DND-41 (cell line): ENCODE measurements at places on chromosomes 6 and 20.

- DNase-seq: no peak
Observed at GRCh38 chr6:75266716-75267291, 17.8 kb downstream of the TMEM30A start.

GRCh38 chr6:3333263-3333662, 74.5 kb downstream of the PSMG4 start:
- no peak for DNase-seq

- no peak for DNase-seq
Observed at GRCh38 chr6:148316308-148316707, 26.3 kb upstream of the SASH1 start.

- peak; percentile 37 for DNase-seq
Observed at GRCh38 chr6:116371120-116371917, 572 bp downstream of the DSE start.

DNA sequence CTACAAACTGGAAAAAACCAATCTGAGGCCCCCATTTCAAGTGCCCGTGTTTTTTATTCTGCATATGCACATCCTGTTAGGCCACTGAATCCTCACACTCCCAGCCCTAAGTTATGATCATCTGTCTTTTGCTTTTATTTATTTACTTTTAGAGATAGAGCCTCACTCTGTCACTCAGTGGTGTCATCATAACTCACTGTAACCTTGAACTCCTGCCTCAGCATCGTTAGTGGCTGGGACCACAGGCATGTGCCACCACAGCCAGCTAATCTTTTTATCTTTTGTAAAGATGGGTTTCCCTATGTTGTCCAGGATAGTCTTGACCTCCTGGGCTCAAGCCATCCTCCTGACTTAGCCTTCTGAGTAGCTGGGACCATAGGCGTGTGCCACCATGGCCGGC, 29.6 kb upstream of the CLDN20 start:
- no peak for DNase-seq

DNA sequence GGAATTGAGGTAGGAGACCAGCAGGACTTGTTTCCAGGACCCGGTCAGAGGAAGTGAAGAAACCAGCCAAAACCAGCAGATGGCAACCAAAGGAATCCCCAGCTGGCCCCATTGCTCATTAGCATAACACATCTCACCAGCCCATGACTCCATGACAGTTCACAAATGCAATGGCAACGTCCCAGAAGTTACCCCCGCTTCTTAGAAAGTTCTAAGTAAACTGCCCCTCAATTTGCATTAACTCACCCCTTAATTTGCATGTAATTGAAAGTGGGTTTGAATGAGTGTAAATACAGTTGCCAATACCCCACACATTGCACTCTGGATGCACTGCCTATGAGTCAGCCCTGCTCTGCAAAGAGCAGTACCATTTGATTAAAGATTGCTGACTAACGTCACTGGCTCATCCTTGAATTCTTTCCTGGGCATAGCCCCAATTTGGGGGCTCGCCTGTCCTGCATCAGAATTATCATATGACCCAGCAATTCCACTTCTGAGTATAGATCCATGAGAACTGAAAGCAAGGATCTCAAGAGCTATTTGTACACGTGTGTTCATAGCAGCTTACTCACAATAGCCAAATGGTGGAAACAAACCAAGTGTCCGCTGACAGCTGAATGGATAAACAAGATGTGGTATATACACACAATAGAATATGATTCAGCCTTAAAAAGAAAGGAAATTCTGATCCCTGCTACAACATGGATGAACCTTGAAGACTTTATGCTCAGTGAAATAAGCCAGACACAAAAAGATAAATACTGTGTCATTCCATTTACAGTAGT, 36.4 kb downstream of the MYLK4 start:
- DNase-seq: no peak

- DNase-seq: peak; percentile 19
Observed at GRCh38 chr6:53244958-53245357, 96.3 kb upstream of the GCM1 start.

DNA sequence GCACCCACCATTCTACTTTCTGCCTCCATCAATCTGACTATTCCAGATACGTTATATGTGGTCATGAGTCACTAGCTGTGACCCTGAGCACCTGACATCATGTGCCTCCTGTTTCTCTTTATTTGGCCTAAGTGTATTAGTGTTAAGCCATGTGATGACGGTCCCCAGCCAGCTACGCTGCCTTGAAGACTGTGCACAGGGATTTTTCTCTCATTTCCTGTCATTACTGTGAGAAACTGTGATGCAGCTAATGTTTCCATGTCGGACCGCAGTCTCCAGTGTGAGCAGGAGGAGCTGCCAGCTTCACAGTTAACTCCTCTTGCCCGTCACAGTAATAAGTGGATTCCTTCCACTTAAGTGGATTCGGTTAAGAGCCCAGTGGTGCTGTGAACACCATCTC, 9.9 kb upstream of the SPATS1 start:
- no peak for DNase-seq

GRCh38 chr6:168217880-168218537, 101.6 kb downstream of the DACT2 start:
- no peak for DNase-seq

DNA sequence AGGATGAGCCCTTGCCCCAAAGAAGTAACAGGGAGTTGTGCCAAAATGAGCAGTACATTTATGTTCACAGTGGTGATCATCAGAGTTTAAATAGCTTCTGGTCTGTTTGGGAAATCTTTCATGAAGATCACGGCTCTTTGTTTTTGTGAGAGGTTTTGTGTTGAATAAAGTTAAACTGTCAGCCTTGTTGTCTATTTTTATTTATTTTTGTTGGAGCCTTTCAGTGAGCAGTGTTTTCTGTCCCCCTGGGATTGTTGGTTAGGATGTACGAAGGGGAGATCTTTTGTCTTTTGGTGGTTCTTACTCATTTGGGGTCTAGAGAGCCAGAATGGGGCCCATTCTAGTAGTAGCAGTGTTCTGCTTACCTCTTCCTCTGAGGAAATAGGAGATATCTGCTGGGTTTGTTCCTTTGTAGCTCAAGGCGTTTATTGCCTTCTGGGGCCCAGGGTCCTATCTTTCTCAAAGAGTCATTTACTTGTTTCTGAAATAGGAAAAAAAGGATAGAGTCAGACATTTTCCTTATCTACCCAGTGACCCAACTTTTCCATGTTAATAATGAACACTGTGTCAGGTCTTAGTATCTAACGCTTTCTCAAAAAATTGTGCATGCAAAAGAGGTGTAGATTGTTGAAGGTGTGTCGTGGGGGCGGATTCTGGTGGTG, 157.4 kb downstream of the JARID2 start:
- no peak for DNase-seq

DNA sequence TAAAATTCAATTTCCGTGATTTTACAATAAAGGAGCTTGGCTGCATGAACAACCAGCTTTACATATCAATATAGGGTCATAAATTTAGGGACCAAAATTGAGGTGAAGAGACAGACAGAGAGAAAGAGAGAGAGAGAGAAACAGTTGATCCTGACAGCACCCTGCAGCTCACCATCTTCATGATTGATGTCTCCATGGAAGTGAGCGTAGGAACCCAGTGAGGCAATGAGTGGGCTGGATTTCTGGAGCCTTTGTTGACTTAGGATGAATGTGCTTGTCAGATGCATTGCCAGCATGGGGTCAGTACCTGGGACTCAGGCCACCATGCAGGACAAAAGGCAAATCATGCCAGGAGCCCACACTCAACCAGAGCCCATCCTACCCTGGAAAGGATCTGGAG, 165.1 kb upstream of the SYNDIG1 start:
- no peak for DNase-seq

DNA sequence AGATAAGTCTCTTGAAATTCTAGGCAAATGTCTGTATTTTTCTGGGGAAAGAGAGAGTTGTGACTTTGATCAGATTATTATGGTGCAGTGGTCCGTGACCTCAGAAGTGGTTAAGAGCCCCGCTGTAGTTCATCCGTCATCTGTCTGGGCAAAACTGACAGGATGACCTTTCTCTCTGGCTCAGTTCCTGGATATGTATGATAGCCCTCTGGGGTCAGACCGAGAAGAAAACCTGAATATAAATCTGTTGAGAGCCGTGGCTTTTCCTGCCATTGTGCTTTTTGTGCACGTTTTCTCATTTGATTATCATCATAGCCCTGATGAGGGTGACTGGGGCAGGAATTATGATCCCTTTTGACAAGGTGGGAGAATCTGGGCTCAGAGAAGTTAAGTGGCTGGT, 26.5 kb downstream of the GHRH start:
- DNase-seq: no peak

DNA sequence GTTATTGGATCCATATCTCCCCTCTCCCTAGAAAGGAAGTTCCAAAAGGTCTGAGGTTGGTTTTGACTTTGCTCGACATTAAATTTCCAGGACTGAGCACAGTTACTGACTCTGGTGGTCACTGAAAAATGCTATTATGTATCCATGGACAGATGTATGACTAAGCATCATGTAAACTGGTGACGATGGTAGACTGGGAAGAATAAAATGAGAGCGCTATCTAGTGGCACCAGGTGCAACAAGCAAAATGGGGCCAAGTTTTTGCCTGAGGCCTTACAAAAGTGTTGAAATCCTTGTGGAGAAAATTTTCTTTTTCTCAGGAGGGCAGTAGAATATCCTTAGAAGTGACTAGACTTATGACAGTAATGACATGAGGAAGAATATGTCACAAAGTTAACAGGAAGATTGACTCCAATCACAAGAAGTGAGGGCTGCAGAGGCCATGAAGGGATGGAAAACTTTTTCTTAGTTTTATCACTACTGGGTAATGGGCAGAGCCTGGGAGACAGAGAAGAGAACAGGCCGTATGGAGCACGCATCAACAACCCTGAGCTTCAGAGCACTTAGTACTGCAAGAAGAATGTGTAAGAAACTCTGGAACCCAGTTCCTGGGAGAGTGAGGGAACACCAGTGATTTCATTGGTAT, 88.9 kb upstream of the ELOVL5 start:
- DNase-seq: peak; percentile 35

DNA sequence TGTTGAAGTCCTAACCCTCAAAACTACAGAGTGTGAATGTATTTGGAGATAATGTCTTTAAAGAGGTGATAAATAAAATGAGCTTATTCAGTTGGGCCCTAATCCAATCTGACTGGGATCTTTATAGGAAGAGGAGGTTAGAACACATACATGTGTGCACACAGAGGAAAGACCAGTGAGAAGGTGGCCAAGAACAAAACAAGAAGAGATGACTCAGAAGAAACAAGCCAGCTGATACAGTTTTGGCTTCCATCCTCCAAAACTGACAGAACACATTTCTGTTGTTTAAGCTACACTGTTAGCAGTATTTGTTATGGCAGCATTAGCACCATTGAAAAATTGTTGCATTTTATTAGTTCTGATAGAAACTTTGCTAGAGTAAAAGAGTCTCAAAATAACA, 609.3 kb upstream of the IMPG1 start:
- no peak for DNase-seq

GRCh38 chr6:121354764-121355163, 20.5 kb upstream of the TBC1D32 start:
- DNase-seq: no peak

GRCh38 chr6:50899306-50899870, 80.7 kb downstream of the TFAP2B start:
- DNase-seq: no peak

- no peak for DNase-seq
Observed at GRCh38 chr6:158604048-158604406, 40.5 kb downstream of the DYNLT1 start.

DNA sequence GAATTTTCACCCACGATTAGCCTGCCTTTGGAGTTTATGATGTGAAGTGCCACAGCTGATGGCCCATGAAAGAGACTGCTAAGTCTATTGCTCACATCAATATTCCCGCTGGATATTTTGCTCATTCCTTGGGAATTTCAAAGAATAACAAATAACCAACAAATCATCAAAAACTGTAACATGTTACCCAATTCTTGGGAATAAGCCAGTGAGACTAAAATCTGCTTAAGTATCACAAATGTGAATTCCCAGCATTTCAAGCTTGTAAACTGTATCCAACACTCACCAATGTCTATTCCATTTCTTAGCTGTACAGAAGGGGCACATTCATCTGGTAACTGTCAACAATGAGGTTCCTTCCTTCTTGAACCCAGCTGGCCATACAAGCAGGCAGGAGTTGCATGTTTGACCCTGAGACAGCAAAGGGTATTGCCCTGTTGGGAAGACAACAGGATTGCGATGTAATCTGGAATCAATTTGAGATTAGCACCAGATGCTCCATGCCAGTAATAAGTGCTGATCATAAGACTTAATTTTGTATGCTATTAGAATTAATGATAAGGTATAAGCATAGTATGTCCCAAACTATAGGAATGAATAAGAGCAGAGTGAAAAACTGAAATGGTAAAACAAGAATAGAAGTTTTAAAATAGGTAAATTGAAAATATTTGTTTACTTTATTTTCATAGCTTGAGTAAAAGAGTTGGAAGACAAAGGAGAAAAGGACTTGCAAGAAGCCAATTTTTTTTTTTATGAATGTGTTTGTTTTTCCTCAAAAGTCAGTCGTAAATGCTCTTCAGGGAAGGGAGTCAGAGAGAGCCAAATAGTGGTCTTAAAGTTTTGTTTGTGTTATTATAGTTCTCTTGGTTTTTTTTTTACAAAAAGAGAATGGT, 58.8 kb downstream of the RSPO3 start:
- no peak for DNase-seq

- no peak for DNase-seq
Observed at GRCh38 chr6:73394577-73395354, at the start of gene DDX43. TSS of gene DDX43 (plus strand) at chr6:73394828. CDS start at chr6:73394906, 78 bp downstream.
